ENCODE measurements at places on chromosomes 6 and 20. TPM values are rescaled to one million over a fixed set of nuclear protein-coding genes. Genes with fewer than 3 reads are reported as not detected.

PACRG gene
- 2.7 TPM for polyA plus RNA-seq

PI3 gene
- polyA plus RNA-seq, result 2.0 TPM

NOX3 gene
- polyA plus RNA-seq, result not detected

PPP1R3G gene
- polyA plus RNA-seq, result 0.41 TPM

RPL7L1 gene
- polyA plus RNA-seq, result 54.5 TPM

OVOL2 gene
- 3.1 TPM for polyA plus RNA-seq

DNA sequence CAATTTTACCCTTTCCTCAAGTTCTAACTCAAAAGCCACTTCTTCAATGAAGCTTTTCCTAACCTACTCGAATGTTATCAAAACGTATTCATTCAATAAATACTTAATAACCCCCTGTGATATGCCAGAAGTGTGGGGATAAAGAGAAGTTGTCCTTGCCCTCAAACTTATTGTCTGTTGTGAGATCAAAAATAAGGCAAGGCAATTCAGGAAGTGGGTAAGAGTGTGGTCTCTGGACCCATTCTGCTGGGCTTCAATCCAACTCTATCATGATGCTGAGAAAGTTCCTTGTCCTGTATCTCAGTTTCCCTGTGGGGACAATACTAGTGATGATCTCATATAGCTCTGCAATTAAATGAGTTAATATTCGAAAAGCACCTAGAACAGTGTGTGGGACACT, 92.8 kb downstream of the PRDM1 start:
- DNase-seq, result no peak

DNA sequence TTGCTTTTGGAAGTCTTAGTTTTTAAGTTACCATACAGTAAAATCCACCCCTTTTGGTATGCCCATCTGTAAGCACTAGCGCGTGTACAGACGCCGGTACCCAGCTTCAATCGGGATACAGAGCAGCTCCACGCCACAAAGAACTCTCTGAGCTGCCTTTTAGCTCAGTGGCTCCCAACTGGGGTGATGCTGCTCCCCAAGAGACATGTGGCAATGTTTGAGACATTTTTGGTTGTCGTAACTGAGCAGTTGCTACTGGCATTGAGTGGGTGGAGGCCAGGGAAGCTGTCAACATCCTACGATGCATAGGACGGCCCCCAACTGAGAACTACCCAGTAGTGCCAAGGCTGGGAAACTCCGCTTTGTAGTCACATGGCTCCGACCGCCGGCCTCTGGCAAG, 73.3 kb downstream of the BMP7 start:
- no peak for DNase-seq

DNA sequence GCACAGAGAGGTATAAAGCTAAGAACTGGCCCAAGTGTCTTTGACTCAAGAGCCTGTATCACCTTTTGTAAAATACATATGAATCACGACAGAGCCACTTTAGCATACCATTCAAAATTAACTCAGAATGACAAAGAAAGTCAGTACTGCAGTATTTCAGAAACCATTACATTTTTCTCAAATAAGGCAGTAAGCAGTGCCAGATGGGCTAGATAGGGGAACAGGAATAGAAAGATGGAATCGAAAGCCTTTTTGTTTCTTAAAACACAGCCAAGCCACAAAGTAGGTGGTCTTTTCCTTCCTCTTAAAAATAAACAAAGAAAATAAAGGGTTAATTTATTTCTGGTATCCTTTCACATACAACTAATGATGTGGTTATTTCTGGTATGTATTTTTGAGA, 10.3 kb downstream of the CLDN20 start:
- no peak for DNase-seq

- DNase-seq, result no peak
Observed at GRCh38 chr20:34377072-34377847, 14.2 kb downstream of the ITCH start.

DNA sequence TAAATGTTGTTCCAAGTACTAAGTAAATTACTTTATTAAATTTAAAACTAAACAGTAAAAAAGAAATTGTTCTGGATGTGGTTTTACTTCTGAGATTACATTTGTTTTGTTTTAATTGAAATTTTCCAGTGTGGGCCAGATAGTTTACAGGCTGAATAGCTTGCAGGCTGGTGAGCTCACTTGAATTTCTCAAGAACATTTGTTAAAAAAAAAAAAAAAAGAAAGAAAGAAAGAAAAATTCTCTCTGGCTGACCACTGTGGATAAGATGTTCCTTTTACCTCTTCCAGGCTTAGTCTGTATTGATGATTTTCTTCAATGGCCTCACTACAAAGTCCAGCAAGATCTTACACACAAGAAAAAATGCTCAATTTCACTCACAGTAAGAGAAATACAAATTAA, 85.4 kb downstream of the PLCG1 start:
- DNase-seq, result no peak

- DNase-seq, result no peak
Observed at GRCh38 chr6:137919837-137920730, 53.0 kb downstream of the TNFAIP3 start.

DNA sequence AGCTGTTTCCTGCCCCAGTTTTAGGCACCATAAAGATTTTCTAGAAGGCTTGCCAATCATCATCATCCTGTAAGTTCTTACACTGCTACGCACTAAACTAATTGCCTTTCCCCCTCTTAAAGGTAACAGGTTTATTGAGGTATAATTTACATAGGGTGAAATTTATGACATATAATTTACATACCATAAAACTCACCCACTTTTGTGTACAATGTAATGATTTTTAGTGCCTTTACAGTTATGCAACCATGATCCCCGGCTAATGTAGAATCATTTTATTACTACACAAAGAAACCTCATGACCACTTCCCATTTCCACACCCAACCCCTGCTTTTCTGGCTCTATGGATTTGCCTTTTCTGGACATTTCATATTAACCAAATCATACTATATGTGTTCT, 21.1 kb downstream of the GCNT2 start:
- no peak for DNase-seq

GRCh38 chr20:57867181-57867803, 157.5 kb upstream of the PMEPA1 start:
- DNase-seq, result peak; percentile 41

GRCh38 chr20:7540018-7540417, 400.2 kb downstream of the HAO1 start:
- no peak for DNase-seq

GRCh38 chr20:1893721-1894470, 1.3 kb upstream of the SIRPA start:
- peak; percentile 85 for DNase-seq

DNA sequence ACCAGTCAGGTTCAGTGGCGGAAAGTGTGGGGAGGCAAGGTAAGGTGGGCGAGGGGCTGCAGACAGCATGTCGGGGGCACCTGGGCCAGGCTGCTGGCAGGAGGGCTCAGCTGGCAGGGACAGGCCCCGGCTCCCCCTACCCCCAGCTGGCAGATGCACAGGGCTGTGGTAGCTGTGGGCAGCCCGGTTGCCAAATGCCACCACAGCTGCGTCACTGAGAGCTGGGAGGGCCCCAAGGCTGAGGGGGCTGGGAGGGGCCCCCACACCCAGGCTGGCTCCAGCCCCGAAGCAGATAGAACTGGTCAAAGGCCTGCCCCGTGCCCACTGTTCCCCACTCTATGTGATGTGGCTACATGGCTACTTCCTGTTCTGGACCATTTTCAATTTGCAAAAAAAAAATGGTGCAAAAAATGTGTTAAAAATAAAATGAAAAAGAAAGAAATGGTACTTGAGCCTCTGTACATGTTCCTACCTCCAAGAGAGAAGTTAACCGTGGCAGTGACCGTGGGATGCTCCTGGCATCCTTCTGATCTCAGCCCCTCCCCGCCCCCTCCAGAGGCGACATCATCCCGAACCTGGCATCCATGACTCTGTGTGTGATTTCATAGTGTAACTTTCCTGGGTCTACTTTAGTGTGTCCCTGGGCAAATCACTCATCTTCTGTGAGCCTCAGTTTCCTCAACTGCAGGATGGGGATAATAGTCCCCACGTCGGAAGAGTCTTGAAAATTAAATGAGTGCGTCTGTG, 64.4 kb downstream of the UBE2V1 start:
- DNase-seq, result peak; percentile 84

DNA sequence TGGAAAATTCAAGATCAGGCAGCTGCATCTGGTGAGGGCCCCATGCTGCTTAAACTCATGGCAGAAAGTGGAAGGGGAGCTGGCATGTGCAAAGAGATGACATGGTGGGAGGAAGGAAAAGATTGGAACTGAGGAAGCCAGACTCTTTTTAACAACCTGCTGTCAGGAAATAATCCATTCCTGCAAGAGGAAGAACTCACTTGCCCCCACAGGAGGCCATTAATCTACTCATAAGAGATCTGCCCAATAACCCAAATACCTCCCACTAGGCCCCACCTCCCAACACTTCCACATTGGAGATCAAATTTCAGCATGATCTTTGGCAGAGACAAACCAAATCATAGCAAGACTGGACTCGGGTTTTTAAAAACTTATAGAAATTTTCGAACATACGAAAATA, 200.5 kb upstream of the KCNQ5 start:
- no peak for DNase-seq

DNA sequence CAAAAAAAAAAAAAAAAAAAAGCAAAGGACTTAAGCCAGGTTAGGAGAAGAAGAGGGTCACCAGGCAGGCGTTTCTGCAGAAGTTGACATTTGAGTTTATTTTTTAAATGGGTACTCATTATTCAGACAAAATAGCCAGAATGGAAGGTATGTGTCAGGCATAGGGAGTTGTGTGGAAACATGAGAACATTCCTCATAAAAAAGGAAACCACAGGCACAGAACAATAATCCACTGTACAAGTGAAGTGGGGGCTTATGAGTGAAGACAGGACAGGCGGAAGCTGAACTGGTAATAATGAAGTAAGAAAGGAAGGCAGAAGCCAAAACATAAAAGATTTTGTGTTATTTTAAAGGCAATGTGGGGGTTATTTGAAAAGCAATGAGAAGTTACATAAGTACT, 104.6 kb downstream of the EPB41L2 start:
- DNase-seq, result no peak

DNA sequence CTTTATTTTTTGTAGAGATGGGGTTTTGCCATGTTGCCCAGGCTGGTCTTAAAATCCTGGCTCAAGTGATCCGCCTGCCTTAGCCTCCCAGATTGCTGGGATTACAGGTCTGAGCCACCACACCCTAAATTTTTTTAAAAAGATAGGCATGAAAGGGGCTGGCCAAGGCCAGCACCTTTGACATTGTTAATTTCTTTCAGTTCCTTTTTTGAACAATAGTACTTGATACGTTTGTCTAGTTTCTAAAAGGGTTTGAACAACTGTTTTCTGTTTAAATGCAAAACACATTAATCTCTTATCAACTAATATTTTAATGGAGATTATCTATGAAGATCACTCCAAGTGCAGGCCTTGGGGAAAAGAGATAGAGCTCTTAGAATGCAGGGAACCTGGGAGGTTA, 37.6 kb upstream of the PTPRK start:
- DNase-seq, result no peak

DNA sequence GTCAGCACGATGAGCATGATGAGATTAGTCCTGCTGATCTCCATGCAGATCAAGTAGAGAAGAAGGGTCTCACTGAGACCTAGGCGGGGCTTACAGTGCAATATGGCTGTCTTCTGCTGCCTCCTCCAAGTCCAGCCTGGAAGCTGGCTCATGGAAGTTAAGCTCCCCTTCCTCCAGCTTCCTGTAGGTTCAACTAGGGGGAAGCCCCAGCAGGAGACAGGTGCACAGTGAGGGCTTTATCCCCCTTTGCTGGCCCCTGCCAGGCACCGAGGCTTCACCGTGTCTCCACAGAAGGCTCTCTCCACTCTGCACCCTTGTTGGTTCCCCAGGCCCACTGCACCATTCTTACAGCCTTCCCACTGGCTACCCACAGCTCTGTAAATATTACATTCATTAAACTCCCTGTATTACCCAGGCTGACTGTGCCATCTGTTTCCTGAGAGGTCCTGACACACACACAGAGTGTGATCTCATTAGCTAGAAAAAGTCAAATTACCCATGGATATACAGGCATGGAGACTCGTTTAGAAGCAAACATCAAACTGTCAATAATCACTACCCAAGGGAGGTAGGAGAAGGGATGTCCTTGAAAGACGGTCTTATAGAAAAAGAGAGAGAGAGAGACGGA, 90.4 kb downstream of the SLC2A10 start:
- no peak for DNase-seq

GRCh38 chr20:57118107-57118769, 148.2 kb downstream of the BMP7 start:
- DNase-seq, result no peak

- no peak for DNase-seq
Observed at GRCh38 chr6:29970711-29971110, 28.4 kb downstream of the HLA-A start.

- no peak for DNase-seq
Observed at GRCh38 chr6:53360093-53360912, 11.6 kb upstream of the ELOVL5 start.

- no peak for DNase-seq
Observed at GRCh38 chr6:42744351-42744893, 1.5 kb downstream of the TBCC start.
